ENCODE measurements at places on chromosomes 5 and 9.

DNA sequence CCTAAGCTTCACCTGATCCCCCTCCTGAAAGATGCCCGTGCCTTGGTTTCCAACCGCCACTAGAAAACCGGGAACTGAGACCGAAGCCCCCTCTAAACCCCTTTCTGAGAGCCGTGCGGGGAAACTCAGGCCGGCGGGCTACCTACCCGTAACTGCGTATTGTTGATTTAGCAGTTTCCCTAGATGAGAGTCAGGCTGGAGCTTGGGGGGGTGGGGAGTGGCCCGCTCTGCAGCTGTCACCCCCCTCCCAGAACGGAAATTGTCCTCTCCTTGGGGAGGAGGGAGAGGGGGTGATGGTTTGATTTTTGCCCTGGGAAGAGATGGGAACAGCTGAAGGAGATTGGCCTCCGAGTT, 2.5 kb downstream of the CXXC5 start:
- H3K4me1 ChIP-seq: peaks cover 35% of the 10 kb centered on the region
- H3K4me3 ChIP-seq: peak overlapping the region; percentile 89
- H3K27ac ChIP-seq: peak overlapping the region; percentile 96
- no peak for DNase-seq
- H3K27me3 ChIP-seq: no peaks in the 10 kb centered on the region

DNA sequence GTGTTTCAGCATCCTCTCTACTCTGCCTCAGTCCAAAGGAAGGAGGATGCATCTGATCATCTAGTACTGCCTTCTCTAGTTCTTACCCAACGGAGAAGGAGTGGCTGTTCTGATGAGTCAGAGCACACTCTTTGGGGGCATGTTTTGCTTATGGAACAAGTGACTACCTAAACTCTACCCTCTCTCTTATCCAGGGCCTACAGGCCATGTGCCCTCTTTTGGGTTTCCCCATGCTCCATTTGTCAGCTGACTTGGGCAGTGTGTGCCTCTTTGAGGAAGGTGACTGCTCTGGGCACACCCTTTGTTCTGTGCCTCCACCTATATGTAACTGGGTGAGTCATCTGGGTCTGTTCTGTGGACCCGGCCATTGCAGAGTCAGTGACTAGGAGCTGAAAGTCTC, 89.6 kb upstream of the BNC2 start:
- H3K4me1 ChIP-seq: no peaks in the 10 kb centered on the region
- H3K36me3 ChIP-seq: no peaks in the 10 kb centered on the region
- no peak overlapping the region for H3K27ac ChIP-seq
- H3K27me3 ChIP-seq: no peaks in the 10 kb centered on the region

DNA sequence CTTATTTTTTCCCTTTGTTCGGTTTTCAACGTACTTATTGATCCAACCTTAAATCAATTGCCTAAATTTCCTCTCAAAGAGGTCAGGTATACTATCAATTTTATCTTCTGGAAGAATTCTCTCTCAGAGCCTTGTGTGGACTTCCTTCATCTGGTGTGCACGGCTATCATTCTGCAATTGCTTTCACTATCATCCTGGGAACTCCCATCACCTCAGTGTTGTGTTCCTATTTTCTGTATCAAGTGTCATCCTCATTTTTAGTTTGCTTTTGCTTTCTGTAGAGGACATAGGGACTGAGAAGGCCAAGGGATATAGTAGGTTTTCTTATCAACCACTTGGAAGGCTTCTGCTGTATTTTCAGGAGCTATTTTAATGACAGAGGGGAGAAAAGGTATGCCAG, 11.3 kb downstream of the STOM start:
- H3K36me3 ChIP-seq: no peaks in the 10 kb centered on the region
- no peak for DNase-seq
- H3K27me3 ChIP-seq: no peaks in the 10 kb centered on the region
- H3K27ac ChIP-seq: no peak overlapping the region

GRCh38 chr5:126341906-126342630, 81.1 kb upstream of the GRAMD2B start:
- no peak overlapping the region for H3K27ac ChIP-seq
- no peaks in the 10 kb centered on the region for H3K4me1 ChIP-seq
- no peak overlapping the region for H3K4me3 ChIP-seq

DNA sequence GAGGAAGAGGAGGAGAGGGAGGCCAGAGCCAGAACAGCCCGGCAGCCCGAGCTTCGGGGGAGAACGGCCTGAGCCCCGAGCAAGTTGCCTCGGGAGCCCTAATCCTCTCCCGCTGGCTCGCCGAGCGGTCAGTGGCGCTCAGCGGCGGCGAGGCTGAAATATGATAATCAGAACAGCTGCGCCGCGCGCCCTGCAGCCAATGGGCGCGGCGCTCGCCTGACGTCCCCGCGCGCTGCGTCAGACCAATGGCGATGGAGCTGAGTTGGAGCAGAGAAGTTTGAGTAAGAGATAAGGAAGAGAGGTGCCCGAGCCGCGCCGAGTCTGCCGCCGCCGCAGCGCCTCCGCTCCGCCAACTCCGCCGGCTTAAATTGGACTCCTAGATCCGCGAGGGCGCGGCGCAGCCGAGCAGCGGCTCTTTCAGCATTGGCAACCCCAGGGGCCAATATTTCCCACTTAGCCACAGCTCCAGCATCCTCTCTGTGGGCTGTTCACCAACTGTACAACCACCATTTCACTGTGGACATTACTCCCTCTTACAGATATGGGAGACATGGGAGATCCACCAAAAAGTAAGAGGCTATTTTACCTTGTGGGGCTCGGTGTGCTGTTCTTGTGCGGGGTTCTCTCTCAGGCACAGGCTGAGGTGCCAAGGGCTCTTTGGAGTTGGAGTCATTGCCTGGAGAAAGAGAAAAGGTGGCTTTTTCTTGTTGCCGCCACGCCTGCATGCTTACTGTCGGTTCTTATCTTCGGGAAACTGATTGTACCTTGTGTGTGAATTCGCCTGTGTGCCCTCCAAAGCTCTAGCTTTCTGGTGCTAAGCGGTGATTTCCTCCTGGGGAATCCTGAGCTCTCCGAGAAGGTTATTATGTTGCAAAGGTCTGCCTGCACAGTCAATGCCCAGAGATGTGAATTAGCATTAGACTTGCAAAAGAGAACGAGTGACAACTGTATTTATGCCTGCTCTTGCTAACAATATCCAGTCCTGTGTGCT, at the start of gene ISL1:
Gene ISL1 (plus strand): TSS at position 318 of the 991 bp plus-strand sequence. CDS start 224 bp downstream, at position 542.
- DNase-seq: peak; percentile 96
- peak within 1 kb of the TSS; percentile 58 for H3K27ac ChIP-seq
- H3K4me3 ChIP-seq: peak within 1 kb of the TSS; percentile 56
- H3K4me1 ChIP-seq: peaks cover 12% of the 10 kb centered on the region
- H3K27me3 ChIP-seq: peaks cover 6% of the 10 kb centered on the region

DNA sequence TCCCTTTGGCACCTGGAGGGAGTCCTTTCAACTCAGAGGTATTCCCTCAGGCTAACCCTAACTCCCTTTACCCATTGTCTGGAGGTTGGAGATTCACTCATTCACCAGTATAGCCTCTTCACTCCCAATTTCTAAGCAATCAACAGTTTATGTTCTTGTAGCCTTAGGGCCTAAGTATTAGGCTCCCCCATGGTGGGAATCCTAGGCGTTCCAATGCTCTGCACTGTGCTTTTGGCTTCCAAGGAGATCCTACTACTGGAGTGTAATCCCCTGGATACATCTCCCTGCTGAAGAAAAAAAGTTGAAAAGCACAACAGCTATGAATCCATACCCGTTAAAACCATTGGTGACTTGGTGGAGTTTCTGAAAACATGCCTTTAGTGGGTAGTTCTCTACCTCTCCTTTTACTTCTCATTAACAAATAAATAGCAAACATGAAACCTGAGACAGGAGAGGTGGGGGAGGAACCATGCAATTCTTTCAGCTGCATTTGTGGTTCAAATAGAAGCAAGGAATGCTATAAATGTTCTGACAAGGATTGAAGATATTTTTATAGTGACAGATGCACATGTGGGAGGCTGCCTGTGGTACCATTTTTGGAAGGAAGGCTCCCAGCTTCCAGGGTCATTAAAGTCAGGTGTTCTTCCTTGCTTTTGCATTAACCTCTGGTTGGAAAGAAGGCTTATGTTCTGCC, 397.1 kb downstream of the DMAC1 start:
- peaks cover 3% of the 10 kb centered on the region for H3K4me1 ChIP-seq
- no peak overlapping the region for H3K27ac ChIP-seq
- no peaks in the 10 kb centered on the region for H3K27me3 ChIP-seq
- H3K4me3 ChIP-seq: no peak overlapping the region

DNA sequence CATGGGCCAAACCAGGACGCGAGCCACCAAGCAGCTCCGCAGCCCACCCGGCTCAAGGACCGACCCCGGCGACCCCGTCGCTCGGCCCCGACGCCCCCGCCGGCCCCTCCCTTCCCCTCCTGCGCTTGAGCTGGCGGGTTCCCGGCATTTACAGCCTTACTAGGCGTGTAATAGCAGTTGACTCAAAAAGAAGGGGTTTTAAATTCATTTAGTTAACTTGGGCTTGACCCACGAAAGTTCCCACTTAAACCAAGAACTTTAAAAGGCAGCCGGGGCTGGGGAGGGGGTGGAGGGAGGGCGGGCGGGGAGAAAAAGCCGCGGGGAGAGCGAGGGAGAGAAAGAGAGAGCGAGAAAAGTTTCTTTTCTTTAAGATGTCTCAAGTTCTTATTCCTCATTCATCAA, 636 bp downstream of the PRDM12 start:
- peaks cover 79% of the 10 kb centered on the region for H3K27me3 ChIP-seq
- H3K4me1 ChIP-seq: no peaks in the 10 kb centered on the region
- H3K36me3 ChIP-seq: no peaks in the 10 kb centered on the region
- DNase-seq: no peak

GRCh38 chr9:36992501-36993316, 41.4 kb downstream of the PAX5 start:
- H3K4me1 ChIP-seq: no peaks in the 10 kb centered on the region
- no peak for DNase-seq
- no peak overlapping the region for H3K27ac ChIP-seq
- peaks cover 17% of the 10 kb centered on the region for H3K27me3 ChIP-seq
- H3K4me3 ChIP-seq: no peak overlapping the region

- H3K36me3 ChIP-seq: no peaks in the 10 kb centered on the region
- H3K4me1 ChIP-seq: no peaks in the 10 kb centered on the region
- DNase-seq: no peak
Observed at GRCh38 chr5:134084022-134084565, 30.4 kb upstream of the TCF7 start.

DNA sequence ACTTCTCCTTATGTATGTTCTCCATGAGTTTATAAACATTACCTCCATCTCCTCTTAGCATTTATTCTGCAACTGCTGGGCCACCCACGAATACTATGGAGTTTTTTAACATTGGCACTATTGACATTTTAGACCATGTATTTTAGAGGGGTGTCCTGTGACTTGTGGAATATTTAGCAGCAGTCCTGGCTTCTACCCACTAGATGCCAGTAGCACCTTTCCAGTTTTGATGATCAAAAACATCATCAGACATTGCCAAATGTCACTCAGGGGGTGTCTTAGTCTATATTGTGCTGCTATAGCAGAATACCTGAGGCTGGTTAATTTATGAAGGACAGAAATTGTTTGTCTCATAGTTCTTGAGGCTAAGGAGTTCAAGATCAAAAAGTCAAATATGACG, 187.5 kb upstream of the RORB start:
- no peaks in the 10 kb centered on the region for H3K36me3 ChIP-seq
- no peaks in the 10 kb centered on the region for H3K4me1 ChIP-seq
- no peak overlapping the region for H3K4me3 ChIP-seq
- no peaks in the 10 kb centered on the region for H3K27me3 ChIP-seq

DNA sequence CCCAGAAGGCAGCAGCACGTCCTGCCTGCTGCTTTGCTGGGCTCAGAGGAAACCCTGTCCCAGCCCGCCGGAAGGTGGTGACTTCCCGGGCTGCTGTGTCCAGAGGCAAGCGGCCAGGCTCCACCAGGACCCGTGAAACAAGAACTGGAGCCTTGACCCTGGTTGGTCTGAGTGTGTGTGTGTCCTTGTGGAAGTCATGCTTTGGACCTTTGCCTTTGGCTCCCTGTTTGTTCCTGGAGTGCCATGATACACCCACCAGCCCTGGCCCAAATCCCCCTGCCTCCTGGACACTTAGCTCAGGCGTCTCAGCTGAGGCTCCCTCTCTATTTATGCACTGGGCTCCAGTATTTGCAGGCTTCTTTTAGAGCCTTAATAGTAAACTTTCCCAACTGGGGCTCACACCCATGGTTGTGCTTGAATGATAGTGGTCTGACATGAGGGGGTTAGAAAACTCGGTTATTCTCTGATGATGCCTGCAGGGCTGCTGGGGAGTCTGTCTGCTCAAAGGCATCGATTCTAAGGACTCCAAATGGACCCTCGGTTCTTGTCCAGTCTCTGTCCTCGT, 72.2 kb downstream of the C9orf50 start:
- peaks cover 2% of the 10 kb centered on the region for H3K4me1 ChIP-seq
- H3K4me3 ChIP-seq: no peak overlapping the region
- no peak overlapping the region for H3K27ac ChIP-seq

DNA sequence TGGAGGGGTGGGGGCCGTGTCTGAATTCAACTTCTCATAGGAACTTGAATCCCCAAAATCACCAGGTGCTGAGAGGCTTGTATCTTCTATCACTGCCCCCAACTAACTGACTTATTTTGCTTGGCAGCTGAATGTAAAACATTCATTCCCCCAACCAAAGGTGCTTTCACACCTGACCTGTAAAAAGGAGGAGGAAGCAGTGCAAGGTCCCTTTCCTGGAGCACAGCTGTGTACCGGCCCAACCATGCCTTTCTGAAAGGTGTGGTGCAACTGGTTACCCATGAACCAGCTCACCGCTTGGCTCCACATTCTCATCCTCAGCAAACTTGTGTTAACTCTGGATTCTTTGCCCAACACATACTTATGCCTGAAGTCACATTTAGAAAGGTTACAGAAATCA, 34.7 kb downstream of the TMEM167A start:
- H3K27me3 ChIP-seq: no peaks in the 10 kb centered on the region
- no peak overlapping the region for H3K4me3 ChIP-seq
- no peaks in the 10 kb centered on the region for H3K36me3 ChIP-seq
- no peak for DNase-seq
- H3K27ac ChIP-seq: no peak overlapping the region

DNA sequence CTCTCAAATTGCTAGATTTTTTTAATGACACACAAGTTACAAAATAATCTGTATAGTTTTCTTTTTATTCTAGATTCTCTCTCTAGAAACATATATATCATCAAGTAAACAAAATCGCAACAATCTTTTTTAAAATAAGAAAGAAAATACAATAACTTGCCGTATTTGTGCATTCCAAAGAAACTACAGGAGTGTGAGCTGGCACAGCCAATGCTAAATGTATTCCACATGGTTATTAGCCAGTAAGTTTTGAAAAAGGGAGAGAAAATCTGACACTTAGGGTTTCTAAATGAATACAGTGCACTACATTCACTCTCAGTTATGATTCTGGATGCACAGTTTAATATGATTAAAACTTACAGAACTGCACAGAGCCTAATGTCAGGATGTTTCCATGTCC, 117.9 kb downstream of the BNC2 start:
- H3K27me3 ChIP-seq: no peaks in the 10 kb centered on the region
- H3K4me1 ChIP-seq: no peaks in the 10 kb centered on the region
- no peak overlapping the region for H3K27ac ChIP-seq
- H3K36me3 ChIP-seq: no peaks in the 10 kb centered on the region
- no peak for DNase-seq
- H3K4me3 ChIP-seq: no peak overlapping the region

DNA sequence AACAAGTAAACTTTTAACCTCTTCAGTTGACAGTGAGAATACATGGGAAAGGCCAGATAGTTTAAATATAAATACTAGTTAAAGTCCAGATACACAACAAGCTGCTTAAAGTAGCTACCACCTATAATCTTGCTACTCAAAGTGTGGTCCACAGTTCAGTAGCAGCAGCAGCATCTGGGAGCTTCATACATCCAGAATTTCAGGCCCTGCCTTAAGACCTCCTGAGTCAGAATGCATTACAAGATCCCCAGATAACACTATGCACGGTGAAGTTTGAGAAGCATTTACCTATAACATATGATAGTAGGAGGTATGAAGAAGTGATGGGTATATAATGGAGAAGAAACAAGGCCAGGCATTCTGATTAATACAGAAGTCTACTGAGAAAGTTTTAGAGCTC, 244.5 kb downstream of the EFNA5 start:
- no peaks in the 10 kb centered on the region for H3K4me1 ChIP-seq
- H3K4me3 ChIP-seq: no peak overlapping the region
- DNase-seq: no peak
- H3K27ac ChIP-seq: no peak overlapping the region
- H3K27me3 ChIP-seq: no peaks in the 10 kb centered on the region

Data from mesendoderm (in vitro differentiated cells).